ENCODE measurements at places on chromosomes 2 and 18.

GRCh38 chr2:194464964-194465638 lies 1191.9 kb upstream of the SLC39A10 start:
- no peak for DNase-seq

DNA sequence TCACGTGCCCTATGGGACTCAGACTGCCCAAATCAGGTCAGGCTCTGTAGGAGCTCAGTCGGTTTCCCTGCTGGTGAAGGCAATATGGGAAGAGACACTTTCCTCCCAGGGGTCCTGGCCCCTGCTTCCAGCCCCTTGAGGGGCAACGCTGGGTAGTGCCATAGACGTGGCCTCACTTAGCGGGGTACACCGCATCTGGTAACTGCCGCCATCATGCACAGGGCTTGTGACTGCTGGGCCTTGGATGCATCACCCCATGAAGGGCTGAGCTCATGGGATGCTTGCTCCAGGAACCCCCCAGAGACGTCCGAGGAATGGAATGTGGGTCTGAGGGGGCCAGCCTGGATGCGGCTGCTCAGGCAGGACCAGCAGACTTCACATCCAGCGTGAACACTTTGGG lies 127.3 kb upstream of the HDAC4 start:
- DNase-seq, result no peak

GRCh38 chr18:54515149-54515548 lies 75.9 kb upstream of the DYNAP start:
- DNase-seq, result no peak

GRCh38 chr18:79329786-79330185 lies 65.9 kb upstream of the NFATC1 start:
- no peak for DNase-seq

DNA sequence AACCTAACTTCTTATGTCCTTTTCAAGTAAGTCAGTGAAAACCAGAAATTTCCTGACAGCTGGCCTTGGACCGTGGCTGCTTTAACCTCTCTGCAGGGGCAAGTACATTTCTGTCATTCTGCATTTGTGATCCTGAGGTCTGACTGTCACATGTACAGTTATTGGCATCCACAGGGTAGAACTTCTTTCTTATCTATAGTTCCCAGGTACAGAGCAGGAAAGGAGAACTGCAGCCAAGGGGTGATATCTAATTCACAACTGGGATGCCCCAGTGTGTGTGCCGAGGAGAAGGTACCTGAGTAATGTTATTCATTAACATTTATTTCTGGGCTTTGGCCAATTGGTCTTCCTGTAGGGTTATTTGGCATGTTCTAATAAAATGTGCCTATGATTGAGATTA lies 468.9 kb downstream of the PARD3B start:
- no peak for DNase-seq

- DNase-seq, result no peak
Measured at GRCh38 chr18:51342815-51343214, 145.3 kb upstream of the MEX3C start.

DNA sequence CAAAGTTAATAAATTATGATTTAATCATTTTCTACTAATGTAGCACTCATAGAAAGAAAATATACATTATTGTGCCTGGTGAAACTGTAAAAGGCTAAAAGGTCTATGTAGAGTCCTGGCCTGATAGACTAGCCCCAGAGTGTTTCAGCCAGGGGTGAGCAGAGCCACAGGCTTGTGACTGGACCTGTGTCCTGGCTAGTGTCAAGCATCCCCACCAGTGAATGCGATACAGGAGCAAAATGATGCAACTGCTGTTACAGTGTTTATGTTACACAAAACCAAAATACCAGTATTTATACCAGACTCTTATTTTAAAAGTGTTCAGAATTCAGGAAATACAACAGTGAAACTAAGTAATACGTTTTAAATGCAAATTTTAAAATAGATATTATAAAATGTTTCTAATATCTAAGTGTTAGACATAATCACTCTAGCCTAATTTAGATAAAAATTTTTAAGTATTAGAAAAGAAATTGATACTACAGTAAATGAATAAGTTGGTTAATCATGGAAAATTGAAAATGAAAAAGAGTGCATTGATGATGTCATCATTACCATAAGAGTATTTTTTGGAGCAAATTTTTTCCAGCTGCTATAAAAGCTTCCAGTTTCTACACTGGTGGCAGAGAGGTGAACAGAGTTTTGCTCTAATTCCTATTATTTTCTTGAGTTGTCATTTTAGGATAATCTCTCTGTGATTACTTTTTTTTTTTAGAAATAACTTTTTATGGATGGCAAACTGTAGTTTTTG lies 6.2 kb upstream of the TSPYL6 start:
- DNase-seq, result no peak

GRCh38 chr2:75870133-75870532 lies 159.4 kb upstream of the GCFC2 start:
- DNase-seq, result no peak

GRCh38 chr2:240386326-240386725 lies 49.1 kb upstream of the GPC1 start:
- DNase-seq, result no peak

GRCh38 chr18:26159353-26159752 lies 25.7 kb downstream of the PSMA8 start:
- no peak for DNase-seq

DNA sequence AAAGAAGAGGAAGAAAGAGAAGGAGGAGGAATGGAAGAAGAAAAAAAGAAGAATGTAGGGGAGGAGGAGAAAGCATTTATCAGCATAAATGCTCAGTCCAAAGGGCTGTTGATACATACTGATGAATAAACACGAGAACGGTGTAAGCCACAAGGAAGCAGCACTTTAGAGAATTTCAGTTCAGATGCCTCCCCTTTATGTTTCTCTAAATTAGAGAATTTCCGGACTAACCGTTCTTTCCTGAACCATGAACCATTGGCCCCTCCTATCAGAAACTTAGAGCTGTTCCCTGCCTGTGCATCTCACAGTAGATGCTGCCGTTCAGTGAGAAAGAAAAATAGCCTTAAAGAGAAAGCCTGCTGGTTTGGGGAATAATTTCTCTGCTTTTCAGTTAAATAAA lies 49.2 kb upstream of the TUBA3D start:
- no peak for DNase-seq

Data from stimulated activated CD8-positive, alpha-beta memory T cell treated with anti-CD3 and anti-CD28 coated beads, Interleukin-7, amount 100 ng/mL, for 1 hour (primary cell).